GM23248 (cell line): ENCODE measurements at places on chromosomes 3 and 15. TPM values are rescaled to one million over a fixed set of nuclear protein-coding genes. Genes with fewer than 3 reads are reported as not detected.

Gene SAMD7
- total RNA-seq = not detected in 2 replicates

Gene DPPA2
- total RNA-seq = not detected in 2 replicates

Gene CHRNB4
- not detected in 2 replicates for total RNA-seq

Gene CORO2B
- total RNA-seq = 7.6 and 7.7 TPM in 2 replicates

Gene SCAMP5
- total RNA-seq = 1.0 and 4.0 TPM in 2 replicates

DNA sequence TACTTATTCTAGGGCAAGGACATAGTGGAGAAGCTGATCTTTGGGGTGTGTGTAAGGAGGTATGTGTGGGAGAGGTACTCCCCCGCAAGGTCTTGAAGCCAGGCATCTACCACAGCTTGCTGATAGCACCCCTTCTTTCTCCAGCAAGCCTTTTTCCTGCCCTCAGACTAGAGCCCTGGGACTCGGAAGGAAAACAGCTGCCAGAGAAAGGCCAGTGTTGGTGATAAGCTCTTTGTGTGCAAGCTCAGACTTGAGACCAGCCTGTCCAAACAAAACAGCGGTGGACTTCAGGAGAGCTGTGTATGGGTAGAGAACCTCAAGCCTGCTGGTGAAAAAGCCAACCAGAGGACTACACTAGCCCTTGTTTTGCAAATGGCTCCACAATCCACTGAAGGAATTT lies 1028.6 kb downstream of the MCTP2 start:
- no peak overlapping the region for H3K27ac ChIP-seq
- no peaks in the 10 kb centered on the region for H3K27me3 ChIP-seq
- no peaks in the 10 kb centered on the region for H3K36me3 ChIP-seq
- H3K4me3 ChIP-seq = no peak overlapping the region

GRCh38 chr15:91050128-91050455 lies 27.7 kb upstream of the VPS33B start:
- H3K27me3 ChIP-seq = peaks cover 21% of the 10 kb centered on the region; the same call in 1 of the 2 replicates
- H3K27ac ChIP-seq = no peak overlapping the region
- H3K4me3 ChIP-seq = no peak overlapping the region
- no peak for DNase-seq

- H3K27ac ChIP-seq = no peak overlapping the region
- no peaks in the 10 kb centered on the region for H3K27me3 ChIP-seq
- H3K4me1 ChIP-seq = peaks cover 21% of the 10 kb centered on the region
- H3K36me3 ChIP-seq = peaks cover 76% of the 10 kb centered on the region
- no peak overlapping the region for H3K4me3 ChIP-seq
- DNase-seq = no peak
These were observed 21.2 kb downstream of the TFG start for GRCh38 chr3:100730524-100730923.

DNA sequence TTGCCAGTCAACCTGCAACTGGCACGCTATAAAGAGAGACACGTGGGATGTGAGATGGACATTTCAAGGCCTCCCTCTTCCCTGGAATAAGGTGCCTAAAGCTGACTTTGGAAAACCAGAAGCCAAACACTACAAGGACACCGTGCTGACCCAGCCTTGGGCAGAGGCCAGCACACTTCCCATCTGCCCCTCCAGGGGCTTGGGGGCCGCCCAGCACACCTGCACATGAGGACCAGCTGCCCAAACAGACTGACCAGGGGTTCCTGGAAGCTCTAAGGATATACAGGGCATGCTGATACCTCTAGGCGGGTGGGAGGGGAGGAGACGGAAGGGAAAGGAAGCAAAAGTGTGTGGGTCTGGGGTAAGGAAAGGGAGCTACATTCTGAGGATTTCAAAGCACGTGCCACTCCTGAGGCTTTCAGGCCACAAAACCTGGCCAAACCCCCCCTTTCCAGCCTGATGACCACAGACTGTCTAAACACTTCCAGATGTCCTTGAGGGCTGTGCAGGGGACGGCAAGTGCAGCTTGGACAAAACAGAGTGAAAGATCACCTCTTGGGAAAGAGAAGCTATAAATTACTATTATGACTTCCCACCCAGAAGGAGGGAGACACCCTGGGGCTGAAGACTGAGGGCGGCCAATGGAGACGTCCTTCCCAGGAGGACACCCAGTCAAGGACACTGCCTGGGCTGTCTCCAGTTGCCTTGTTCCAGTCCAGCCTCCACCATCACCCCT lies 57.9 kb downstream of the ADCY5 start:
- H3K4me1 ChIP-seq = no peaks in the 10 kb centered on the region
- no peaks in the 10 kb centered on the region; the same call in 1 of the 2 replicates for H3K27me3 ChIP-seq
- DNase-seq = peak; percentile 22
- H3K27ac ChIP-seq = no peak overlapping the region
- H3K4me3 ChIP-seq = no peak overlapping the region

GRCh38 chr3:185311991-185312390 lies 50.9 kb upstream of the MAP3K13 start:
- H3K27ac ChIP-seq = no peak overlapping the region
- H3K4me1 ChIP-seq = no peaks in the 10 kb centered on the region
- H3K36me3 ChIP-seq = no peaks in the 10 kb centered on the region
- no peak overlapping the region for H3K4me3 ChIP-seq

- no peak overlapping the region for H3K4me3 ChIP-seq
- no peaks in the 10 kb centered on the region for H3K36me3 ChIP-seq
- no peak overlapping the region for H3K27ac ChIP-seq
- no peaks in the 10 kb centered on the region for H3K4me1 ChIP-seq
These were observed 347.1 kb upstream of the NR2E3 start for GRCh38 chr15:71463156-71463665.

- no peak overlapping the region for H3K4me3 ChIP-seq
- H3K27me3 ChIP-seq = no peaks in the 10 kb centered on the region
- no peak for DNase-seq
These were observed 23.8 kb upstream of the CNBP start for GRCh38 chr3:129207479-129207878.

GRCh38 chr3:94185753-94186152 lies 122.9 kb downstream of the NSUN3 start:
- no peak overlapping the region for H3K4me3 ChIP-seq
- peaks cover 6% of the 10 kb centered on the region for H3K4me1 ChIP-seq
- no peak overlapping the region for H3K27ac ChIP-seq
- no peaks in the 10 kb centered on the region for H3K27me3 ChIP-seq
- H3K36me3 ChIP-seq = no peaks in the 10 kb centered on the region

GRCh38 chr3:36524560-36524959 lies 144.3 kb downstream of the STAC start:
- H3K27me3 ChIP-seq = no peaks in the 10 kb centered on the region
- H3K4me1 ChIP-seq = peaks cover 18% of the 10 kb centered on the region
- no peaks in the 10 kb centered on the region for H3K36me3 ChIP-seq

GRCh38 chr15:39785841-39786240 lies 3.2 kb upstream of the FSIP1 start:
- H3K36me3 ChIP-seq = no peaks in the 10 kb centered on the region
- H3K4me1 ChIP-seq = peaks cover 61% of the 10 kb centered on the region
- no peak overlapping the region for H3K27ac ChIP-seq
- DNase-seq = no peak
- H3K4me3 ChIP-seq = no peak overlapping the region

GRCh38 chr3:16423298-16423697 lies 90.2 kb downstream of the RFTN1 start:
- H3K27ac ChIP-seq = no peak overlapping the region
- H3K27me3 ChIP-seq = no peaks in the 10 kb centered on the region
- DNase-seq = no peak
- peaks cover 29% of the 10 kb centered on the region for H3K4me1 ChIP-seq
- no peaks in the 10 kb centered on the region for H3K36me3 ChIP-seq
- H3K4me3 ChIP-seq = no peak overlapping the region
